Daoy (cell line): ENCODE measurements at places on chromosomes 11 and 22.
A peak's percentile ranks its signal among the peaks of the same experiment; 100 is the strongest.

- peak; percentile 45 for DNase-seq
Observed at GRCh38 chr11:61966734-61967115, 709 bp downstream of the FTH1 start.

DNA sequence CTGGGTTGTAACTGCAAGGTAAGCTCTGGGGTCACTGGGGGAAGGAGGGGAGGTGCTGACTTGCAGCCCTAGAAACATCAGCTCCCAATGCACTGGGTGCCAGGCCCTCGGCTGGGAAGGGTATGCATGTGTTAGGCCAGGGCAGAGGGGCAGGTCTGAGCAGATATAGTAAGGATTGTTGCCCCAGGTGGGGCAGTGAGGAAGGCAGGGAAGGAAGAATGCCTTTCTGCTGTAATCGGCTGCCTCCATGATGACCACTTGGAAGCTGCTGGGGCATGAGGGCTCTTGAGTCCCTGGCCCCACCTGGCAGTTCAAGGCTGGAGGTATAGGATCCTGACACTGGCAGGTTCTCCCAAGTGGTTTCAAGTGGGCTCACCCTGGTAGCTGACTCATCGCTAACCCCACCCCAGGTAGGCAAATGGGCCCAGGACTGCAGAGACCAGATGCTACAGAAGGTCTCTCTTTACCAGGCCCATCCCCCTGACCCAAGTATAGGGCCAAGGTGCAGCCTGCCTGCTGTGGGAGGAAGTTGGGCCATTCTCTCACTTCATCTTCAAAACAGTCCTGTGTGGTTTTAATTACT lies 56.7 kb downstream of the TIMP3 start:
- DNase-seq = no peak

DNA sequence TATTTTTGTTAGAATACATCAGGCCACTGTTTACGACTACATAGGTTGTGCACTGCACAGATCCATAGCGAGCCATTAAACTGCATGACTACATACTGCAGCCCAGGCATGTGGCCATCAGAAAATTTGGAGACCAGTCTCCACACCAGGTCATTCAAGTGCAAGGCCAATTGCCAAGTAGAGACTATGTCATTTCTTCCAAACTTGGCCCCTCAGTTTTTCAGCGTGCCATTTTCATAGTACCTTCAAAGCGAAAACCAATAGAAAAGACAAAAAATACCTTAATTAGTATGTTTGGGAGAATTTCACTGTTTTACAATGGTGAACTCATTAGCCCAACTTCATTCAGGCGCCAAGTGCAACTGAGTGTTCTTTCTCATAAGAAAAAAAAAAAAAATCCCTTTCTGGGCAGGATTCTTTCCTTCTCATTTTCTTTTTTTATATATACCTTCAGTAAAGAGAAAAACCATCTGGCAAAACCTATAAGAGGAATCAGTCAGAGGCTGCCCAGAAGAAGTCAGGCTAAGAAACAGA lies 30.4 kb downstream of the PAMR1 start:
- no peak for DNase-seq

- no peak for DNase-seq
Observed at GRCh38 chr11:296171-297050, 2.9 kb downstream of the IFITM5 start.

- DNase-seq = no peak
Observed at GRCh38 chr11:61603667-61604066, 22.8 kb upstream of the SYT7 start.

- DNase-seq = no peak
Observed at GRCh38 chr11:114097832-114098231, 38.3 kb downstream of the ZBTB16 start.

- peak; percentile 42 for DNase-seq
Observed at GRCh38 chr11:35116762-35117640, 22.0 kb upstream of the CD44 start.

DNA sequence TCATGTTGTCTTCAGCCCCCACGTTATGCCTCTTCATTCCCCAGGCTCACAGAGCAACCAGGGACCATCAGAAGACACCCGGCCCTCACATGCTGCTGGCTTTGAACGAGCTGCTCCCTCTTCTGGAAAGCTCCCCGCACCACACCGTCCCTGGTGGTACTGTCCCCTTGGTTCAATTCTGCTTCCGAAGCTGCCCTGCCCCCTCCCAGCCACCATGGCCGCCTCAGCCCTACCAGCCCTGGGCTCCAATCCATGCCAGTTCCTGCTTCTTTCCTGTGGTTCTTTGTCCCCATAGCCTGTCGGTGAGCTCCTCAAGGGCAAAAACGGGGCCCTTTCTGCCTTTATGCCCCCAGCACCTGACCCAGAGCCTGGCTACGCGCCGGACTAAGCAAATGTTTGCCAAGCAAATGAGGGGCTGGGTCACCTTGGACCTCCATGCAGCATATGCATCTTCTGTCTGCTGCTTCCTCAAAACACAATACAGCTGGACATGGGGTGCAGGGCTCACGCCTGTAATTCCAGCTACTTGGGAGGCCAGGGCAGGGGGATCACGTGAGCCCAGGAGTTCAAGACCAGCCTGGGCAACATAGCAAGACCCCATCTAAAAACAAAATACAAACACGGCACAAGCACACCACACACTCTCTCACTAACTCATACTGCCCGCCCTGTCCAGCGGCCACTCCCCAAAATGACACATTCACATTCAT lies 21.3 kb downstream of the TNKS1BP1 start:
- no peak for DNase-seq

DNA sequence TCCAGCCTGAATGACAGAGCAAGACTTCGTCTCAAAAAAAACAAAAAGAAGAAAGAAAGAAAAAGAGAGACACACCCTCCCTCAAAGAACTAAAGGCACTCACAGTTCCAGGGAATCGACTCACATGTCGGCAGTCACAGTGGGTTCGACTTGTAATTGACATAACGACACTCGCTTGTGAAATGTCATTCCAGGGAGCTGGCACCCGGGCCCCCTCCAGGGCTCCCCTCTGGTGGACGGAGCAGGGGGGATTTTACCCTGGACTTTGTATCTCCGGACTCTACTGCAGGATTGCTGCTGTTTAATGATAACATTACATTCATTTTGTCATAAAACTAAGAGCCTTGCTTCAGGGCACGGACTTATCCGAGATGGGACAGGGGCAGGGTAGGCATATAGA lies 18.2 kb downstream of the NFAM1 start:
- DNase-seq = no peak

GRCh38 chr11:117513666-117514065 lies 186.0 kb downstream of the CEP164 start:
- no peak for DNase-seq

DNA sequence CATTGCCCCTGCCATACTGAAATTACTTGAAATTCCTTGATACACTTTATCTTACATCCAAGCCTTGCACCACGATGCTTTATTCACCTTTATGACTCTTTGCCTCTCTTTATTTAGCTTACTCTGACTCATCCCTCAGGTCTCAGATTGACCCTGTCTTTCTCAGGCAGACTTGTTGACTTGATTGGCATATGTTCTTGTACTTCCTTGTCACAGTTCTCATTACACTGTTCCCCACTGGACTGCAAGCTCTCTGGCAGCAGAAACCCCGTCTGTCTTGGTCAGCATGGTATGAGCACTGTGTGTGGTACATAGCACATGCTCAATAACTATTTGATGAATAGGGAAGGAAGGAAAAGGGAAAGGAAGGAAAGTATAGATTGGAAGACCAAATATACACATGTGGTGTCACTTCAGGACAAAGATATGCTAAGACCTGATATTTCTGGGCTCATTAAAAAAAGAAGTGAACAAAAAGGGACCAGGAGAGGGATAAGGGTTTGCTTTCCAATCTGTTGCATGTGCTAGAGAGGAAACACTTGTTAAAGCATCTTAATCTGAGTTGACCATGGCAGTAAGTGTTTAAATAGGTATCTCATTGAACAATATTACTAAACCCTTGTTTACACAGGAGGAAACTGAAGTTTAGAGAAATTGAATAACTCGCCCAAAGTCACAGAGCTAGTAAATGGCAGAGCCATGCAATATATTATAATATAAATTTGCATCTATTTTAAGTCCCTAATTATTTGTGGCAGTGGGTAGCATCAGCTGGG lies 7.2 kb downstream of the LYVE1 start:
- no peak for DNase-seq

DNA sequence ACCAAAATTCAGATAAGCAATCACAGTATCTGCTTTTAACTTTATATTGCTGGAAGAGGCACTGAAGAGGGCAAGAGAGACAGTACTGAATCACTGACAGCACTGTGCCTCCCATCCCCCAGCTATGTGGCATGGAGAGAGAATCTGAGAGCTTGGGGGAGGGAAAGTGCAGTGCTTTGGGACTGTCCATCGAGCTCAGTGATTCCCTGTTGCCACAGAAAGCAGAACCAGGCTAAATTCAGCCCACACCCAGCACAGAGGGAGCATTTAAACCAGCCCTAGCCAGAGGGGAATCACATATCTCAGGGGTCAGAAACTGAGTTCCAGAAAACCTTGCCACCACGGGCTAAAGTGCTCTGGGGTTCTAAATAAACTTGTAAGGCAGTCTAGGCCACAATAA lies 44.3 kb downstream of the KCNQ1 start:
- DNase-seq = no peak

DNA sequence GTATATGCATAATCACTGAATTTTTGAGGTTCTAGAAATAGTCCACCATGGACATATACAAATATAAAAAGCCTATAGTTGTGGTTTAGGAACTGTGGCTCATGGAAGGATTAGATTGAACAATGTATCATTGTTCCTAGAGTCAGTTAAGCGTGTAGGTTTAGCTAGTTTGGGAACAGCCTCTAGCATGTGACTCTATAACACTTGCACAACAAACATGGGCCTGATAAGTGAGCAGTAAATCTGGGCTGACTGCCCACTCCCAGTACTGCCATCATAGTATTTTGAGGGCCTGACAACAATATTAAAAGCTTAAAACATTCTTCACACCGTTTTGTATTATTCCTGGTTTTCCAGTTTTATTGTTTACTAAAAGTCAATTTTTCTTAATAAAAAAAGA lies 47.0 kb downstream of the YAP1 start:
- peak; percentile 53 for DNase-seq

- DNase-seq = no peak
Observed at GRCh38 chr11:126914166-126914565, 86.4 kb downstream of the KIRREL3 start.

- no peak for DNase-seq
Observed at GRCh38 chr22:50201191-50202129, 649 bp downstream of the SELENOO start.

GRCh38 chr11:88489030-88489429 lies 151.5 kb upstream of the CTSC start:
- no peak for DNase-seq

DNA sequence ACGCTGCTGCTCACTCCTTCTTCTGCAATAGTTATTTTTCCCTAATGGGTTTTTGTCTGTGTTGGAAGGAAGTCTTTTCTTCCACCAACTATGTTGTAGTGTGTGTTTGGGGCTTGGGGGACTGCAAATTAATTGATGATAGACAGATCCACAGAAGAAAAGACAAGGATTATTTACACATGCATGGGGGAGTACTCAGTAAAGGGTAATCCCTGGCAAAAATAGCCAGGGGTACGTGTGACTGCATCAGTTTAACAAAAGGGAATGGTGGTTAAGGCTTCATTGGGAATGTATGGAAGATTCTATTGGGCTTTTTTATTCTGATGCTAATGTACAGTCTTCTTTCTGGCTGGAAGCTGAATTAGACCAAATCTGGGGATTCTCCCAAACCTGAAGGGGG lies 20.2 kb upstream of the FEZ1 start:
- DNase-seq = no peak

DNA sequence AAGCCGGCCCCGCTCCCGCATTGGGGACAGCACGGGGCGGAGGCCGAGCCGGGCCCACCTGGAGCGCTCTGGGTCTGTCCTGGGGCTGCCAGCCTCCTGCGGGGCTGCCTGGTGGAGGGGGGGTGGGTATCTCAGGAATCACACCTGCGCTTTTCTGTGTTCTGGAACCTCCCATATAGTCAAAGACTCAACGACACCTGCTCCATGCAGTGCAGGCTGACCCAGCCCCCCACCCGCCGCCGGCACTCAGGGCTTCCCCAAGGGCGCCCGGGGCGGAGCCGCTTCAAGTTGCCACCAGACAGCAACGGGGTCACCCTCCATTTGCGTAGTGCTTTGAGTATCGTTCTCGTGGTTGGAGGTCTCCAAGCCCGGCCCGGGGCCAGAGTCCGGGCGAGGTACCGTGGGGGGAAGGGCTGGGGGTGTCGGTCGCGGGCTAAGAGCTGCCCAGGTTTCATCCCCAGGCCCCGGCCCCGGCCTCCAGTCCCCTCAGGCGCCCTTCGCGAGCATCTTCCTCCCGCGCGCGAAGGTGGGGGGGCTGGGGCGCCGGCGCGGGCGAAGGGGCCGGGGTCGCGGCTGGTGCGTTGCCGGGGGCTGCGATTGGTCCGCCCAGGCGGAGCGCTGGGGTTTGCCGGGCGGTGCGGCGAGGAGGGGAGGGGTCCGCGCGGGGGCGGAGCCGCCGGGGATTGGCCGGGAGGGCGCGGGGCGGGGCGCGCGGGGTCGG lies 6.6 kb downstream of the TSPAN4 start:
- no peak for DNase-seq
